ENCODE measurements at places on chromosomes 6 and 20.

DNA sequence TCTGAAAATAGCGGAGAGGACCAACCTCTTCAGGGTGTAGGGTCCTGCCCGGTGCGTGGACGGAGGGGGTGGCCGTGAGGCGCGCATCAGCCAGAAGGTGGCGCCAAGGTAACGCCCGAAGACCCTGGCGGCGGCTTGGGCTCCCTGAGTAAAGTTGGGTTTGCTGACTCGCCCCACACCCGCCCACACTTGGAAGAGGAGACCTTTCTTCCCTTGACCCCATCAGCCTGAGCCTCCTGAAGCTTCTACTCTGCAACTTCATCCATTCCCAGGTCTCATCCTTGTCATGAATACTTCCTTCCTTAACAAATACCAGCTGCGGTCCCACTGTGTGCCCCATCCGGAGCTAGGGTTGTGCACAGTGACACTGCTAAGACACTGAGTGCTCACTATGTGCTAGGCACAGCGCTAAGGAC, 14.6 kb downstream of the CD40 start:
- peak; percentile 76 for DNase-seq

- DNase-seq, result no peak
Observed at GRCh38 chr6:107546691-107547450, 57.0 kb downstream of the SOBP start.

DNA sequence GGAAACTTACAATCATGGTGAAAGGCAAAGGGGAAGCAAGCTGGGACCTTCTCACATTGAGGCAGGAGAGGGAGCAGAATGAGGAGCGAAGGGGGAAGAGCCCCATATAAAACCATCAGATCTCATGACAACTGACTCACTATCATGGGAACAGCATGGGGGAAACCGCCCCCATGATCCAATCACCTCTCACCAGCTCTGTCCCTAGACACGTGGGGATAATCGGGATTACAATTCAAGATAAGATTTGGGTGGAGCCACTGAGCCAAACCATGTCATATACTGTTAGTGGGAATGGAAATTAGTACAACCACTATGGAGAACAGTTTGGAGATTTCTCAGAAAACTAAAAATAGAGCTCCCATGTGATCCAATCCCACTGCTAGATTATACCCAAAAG, 163.7 kb downstream of the MANEA start:
- no peak for DNase-seq

DNA sequence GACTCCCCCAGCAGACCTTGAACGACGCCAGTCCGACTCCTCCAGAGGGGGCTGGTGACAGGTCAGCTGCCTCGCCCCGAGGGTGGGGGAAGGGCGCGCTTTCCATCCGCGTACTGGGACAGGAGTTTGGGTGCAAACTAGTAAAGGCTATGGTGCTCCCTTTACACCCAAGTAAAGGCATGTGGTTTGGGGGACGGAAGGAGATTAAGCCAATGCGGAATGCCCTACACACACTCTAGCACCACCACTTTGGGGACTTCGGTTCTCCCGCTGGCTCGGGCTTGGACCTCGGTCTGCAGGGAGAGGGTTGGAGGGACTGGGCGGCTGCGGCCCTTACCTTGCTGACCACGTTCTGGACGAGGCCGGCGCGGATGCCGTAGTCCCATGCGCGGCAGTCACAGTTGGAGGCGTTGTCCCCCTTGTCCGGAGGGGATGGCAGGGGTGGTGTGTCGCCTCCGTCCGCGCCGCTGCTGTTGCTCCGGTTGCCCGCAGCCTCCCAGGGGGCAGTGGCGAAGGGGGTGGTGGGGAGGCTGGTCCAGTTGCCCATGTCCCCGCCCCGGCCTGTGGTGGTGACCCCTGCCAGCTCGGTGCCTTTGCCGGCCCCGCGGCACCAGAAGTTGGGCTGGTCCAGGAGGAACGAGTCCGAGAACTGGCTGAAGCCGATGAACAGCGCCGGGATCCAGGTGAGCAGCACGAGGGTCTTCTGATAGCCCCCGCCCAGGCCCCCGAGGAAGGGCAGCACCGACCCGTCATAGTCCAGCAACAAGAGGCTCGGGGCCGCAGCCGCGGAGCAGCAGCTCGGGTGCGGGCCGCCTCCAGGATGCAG, 1.1 kb downstream of the SLC22A23 start:
- no peak for DNase-seq

DNA sequence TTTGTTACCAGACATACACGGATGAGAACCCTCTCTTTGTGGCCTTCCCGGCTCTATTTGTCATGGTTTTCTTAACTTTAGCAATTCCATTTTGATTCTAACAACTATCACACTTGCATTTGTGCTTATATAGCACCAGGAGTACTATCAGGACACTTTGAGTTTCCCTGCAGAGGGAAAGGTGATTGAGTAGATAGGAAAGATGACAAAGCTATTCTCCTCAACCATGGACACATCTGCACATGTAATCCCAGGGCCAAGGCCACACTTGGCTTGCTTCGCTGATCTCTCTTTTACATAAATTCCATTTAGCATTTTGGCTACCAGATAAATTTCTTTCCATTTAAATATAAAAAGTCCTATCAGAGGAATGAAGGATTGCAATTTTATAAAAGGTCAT, 23.3 kb upstream of the CFAP206 start:
- DNase-seq, result no peak

Measured in GM12865 (cell line).